ENCODE measurements at places on chromosomes 7 and 10. TPM values are rescaled to one million over a fixed set of nuclear protein-coding genes. Genes with fewer than 3 reads are reported as not detected.

GPER1 gene
- 0.78 TPM for total RNA-seq

SFTPD gene
- total RNA-seq, result 0.23 TPM

MSMB gene
- total RNA-seq, result not detected

PRLHR gene
- not detected for total RNA-seq

GPRIN2 gene
- 37.6 TPM for total RNA-seq

HOXA7 gene
- total RNA-seq, result 4.9 TPM

ADRA2A gene
- 0.02 TPM for total RNA-seq

ETV1 gene
- total RNA-seq, result 3.5 TPM

NAPEPLD gene
- total RNA-seq, result 2.9 TPM

PSPH gene
- 25.3 TPM for total RNA-seq

APBB1IP gene
- 9.1 TPM for total RNA-seq

SMIM30 gene
- total RNA-seq, result 34.7 TPM

EGR2 gene
- total RNA-seq, result 0.43 TPM

INSYN2A gene
- 1.4 TPM for total RNA-seq

C10orf67 gene
- total RNA-seq, result 0.17 TPM

SH2D4B gene
- total RNA-seq, result 0.03 TPM

STEAP1B gene
- total RNA-seq, result 0.13 TPM

ZNF679 gene
- not detected for total RNA-seq

EPDR1 gene
- total RNA-seq, result 89.0 TPM

VWA2 gene
- not detected for total RNA-seq

PAX4 gene
- not detected for total RNA-seq

CPXM2 gene
- total RNA-seq, result not detected

GSTO2 gene
- 2.3 TPM for total RNA-seq

MUC3A gene
- 17.8 TPM for total RNA-seq

SFMBT2 gene
- 9.0 TPM for total RNA-seq

ABCC2 gene
- total RNA-seq, result 164 TPM

ITGB1 gene
- 752 TPM for total RNA-seq

PLPP4 gene
- not detected for total RNA-seq

SMURF1 gene
- total RNA-seq, result 25.1 TPM

AZGP1 gene
- total RNA-seq, result not detected

AS3MT gene
- 3.5 TPM for total RNA-seq

TAC1 gene
- not detected for total RNA-seq

LDB3 gene
- not detected for total RNA-seq

LGI1 gene
- total RNA-seq, result not detected

MCM10 gene
- total RNA-seq, result 22.1 TPM

CFAP46 gene
- 1.4 TPM for total RNA-seq

ZMIZ1 gene
- 65.9 TPM for total RNA-seq

ANKRD61 gene
- 0.75 TPM for total RNA-seq

PIK3CG gene
- total RNA-seq, result not detected

MBL2 gene
- total RNA-seq, result not detected

ASL gene
- total RNA-seq, result 20.8 TPM

CEP55 gene
- 65.6 TPM for total RNA-seq

MKI67 gene
- 54.3 TPM for total RNA-seq

AKR1C8 gene
- 0.42 TPM for total RNA-seq

EVX1 gene
- total RNA-seq, result not detected

CLCN1 gene
- total RNA-seq, result 0.02 TPM

FUOM gene
- 16.2 TPM for total RNA-seq

FOXP2 gene
- total RNA-seq, result not detected

C7orf57 gene
- 0.20 TPM for total RNA-seq

OPALIN gene
- total RNA-seq, result not detected

POLD2 gene
- total RNA-seq, result 172 TPM

TMEM196 gene
- not detected for total RNA-seq

CAMK2B gene
- 0.27 TPM for total RNA-seq

GPAM gene
- 5.7 TPM for total RNA-seq

RABGEF1 gene
- 23.1 TPM for total RNA-seq

VPS41 gene
- total RNA-seq, result 23.8 TPM

PPP1R17 gene
- not detected for total RNA-seq

PALD1 gene
- total RNA-seq, result 8.0 TPM
